ENCODE measurements at places on chromosomes 13 and 19.
A peak's percentile ranks its signal among the peaks of the same experiment; 100 is the strongest.

GRCh38 chr19:48819366-48819816 lies 8.6 kb upstream of the BCAT2 start:
- peak; percentile 93 for DNase-seq

- DNase-seq, result no peak
Observed at GRCh38 chr13:110698689-110699088, 7.2 kb downstream of the CARS2 start.

DNA sequence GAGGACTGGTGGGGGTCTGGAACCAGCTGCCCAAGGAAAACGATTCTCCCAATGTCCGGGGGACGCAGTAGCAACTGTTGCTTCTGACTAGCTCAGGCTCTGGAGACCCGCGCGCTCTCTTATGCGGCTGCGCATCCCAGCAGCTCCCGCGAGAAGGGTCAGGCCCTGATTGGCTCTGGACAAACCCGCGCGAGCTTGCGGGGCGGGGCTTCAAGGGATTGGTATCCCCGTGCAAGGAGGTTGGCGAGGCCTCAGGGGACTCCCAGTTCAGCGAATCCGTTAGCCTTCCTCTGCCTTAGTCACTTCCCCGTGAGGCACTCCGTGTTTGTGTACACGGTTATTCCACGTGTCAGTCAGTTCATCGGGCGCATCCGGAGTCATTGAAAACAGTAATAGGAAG lies 20.2 kb downstream of the SIGLECL1 start:
- peak; percentile 53 for DNase-seq

DNA sequence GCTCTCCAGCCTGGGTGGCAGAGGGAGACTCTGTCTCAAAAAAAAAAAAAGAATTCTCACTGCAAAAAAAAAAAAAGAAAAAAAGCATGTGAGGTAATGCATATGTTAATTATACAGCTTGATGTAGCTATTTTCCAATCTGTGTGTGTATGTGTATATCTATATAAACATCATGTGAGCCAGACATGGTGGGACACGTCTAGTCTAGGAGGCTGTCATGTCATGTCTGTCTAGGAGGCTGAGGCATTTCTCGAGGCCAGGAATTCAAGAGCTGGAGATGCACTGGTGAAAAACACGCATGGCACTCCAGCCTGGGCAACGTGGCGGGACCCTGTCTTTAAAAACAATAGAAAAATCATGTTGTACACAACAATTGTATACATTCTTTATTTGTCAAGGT lies 6.9 kb upstream of the SBK3 start:
- no peak for DNase-seq

DNA sequence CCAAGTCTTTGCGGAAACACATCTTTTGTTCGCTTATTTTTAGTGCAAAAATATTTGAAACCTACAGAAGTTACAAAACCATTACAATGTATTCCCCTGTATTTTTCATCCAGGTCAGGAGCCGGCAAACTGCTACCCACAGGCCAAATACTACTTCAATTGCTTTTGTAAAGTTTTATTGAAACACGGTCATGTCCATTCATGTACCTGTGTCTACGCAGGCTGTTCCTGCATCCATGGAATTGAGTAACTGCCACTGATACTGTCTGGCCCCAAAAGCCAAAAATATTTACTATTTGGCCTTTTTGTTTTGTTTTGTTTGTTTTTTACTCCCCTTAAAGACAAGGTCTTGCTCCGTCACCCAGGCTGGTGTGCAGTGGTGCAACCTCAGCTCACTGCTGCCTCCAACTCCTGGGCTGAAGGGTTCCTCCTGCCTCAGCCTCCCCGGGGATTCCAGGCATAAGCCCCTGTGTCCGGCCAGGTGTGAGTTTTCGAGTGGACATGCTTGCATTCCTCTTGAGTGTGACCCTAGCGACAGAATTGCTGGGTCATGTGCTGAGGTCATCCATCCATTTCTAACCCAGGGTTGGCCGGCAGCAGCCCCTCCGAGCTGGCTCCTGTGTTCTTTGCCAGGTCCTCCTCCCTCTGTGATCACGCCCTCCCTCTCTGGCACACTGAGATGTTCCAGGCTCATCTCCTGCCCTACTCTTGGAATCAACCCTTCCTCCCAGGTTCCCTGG lies 10.9 kb upstream of the S1PR4 start:
- DNase-seq, result no peak

- no peak for DNase-seq
Observed at GRCh38 chr13:65461590-65461989, 1768.5 kb downstream of the PCDH9 start.

DNA sequence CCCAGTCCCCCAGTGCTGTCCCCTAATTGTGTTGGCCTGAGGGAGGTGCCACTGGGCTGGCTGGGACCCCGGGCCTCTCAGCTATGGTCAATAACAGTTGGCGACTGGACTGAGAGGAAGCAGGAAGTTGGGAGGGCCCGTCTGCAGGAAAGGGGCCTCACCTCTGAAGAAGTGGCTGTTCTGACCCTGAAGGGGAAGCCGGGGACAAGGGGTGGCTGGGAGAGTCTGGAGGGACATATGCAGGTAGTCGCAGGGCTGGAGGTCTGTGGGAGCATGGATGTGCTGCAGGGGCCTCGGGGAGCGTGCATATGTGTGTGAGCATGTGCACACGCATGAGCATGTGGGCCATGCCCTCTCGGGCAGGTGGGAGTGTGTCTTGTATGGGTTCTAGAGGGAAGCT lies 5.9 kb downstream of the PKN1 start:
- DNase-seq, result no peak

- no peak for DNase-seq
Observed at GRCh38 chr13:67806796-67807195, 576.7 kb upstream of the PCDH9 start.

- no peak for DNase-seq
Observed at GRCh38 chr13:75368167-75368566, 113.8 kb downstream of the TBC1D4 start.

DNA sequence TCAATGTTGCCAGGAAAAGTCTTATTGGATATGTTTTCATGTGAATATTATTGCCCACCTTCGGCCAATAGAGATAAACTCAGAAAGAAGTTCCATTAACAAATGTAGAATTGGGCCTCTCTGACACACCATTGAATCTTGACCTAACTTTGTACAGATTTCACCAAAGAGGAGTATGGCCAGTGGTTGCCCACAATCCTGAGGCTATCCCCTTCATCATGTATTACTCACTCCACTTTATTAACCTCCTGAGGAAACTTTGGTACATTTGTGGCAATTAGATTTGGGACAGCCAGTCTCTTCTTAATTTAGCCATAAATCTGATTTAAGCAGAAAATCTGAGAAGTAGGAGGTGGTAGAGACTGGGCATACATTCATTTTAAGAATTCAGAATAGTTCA lies 53.3 kb upstream of the POSTN start:
- DNase-seq, result no peak

- no peak for DNase-seq
Observed at GRCh38 chr13:50700664-50701305, 142.7 kb downstream of the DLEU7 start.

DNA sequence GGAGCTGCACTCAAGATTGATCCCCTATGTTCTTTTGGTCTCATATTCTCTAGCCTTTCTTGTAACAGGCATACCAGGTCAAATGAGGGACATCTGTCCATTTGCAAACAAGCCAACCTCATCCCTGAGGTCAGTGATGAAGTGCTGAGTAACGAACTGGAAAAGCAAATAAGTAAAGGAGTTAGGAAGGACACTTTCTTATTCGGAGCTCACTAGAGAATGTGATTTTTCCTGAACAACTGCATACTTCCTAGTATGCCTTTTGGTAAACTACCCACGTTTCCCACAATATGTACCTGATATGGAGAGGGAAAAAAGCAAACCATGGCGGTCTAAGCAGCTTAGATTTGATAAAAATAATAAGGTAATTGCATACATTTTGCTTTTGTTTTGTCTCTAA lies 91.0 kb upstream of the MYCBP2 start:
- DNase-seq, result no peak

DNA sequence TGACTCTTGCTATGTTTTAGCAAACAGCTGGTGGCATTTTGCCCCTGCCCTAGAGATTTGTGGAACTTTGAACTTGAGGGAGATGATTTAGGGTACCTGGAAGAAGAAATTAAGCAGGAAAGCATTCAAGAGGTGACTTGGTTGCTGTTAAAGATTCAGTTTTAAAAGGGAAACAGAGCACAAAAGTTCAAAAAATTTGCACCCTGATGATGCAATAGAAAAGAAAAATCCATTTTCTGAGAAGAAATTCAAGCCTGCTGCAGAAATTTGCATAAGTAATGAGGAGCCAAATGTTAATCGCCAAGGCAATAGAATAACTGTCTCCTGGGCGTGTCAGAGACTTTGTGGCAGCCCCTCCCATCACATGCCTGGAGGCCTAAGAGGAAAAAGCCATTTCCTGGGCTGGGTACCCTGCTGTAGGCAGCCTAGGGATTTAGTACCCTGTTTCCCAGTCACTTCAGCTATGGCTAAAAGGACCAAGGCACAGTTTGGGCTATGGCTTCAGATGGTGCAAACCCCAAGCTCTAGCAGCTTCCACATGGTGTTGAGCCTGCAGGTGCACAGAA lies 958.5 kb upstream of the MIR17HG start:
- no peak for DNase-seq

DNA sequence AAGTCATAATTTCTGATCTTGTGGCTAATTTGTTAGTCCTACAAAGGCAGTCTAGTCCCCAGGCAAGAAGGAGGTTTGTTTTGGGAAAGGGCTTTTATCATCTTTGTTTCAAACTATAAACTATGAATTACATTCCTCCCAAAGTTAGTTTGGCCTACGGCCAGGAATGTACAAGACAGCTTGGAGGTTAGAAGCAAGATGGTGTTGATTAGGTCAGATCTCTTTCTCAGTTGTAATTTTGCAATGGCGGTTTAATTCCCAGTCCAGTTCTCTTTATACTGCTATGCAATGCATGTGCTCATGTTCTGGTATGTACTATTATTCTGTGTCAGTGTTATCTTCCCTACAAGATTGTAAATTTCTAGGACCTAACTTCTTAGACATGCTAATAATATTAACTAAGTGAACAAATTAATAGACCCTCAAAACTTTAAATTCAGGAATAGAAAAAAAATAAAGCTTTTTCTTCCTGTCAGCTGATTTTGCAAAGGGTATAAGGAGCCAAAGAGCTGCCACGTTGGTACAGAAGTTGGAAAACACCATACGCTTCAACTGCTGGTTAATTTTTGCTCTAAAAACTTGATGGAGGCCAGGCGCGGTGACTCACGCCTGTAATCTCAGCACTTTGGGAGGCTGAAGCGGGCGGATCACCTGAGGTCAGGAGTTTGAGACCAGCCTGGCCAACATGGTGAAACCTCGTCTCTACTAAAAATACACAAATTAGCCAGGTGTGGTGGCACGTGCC lies 1.3 kb upstream of the DNAJC15 start:
- DNase-seq, result no peak

DNA sequence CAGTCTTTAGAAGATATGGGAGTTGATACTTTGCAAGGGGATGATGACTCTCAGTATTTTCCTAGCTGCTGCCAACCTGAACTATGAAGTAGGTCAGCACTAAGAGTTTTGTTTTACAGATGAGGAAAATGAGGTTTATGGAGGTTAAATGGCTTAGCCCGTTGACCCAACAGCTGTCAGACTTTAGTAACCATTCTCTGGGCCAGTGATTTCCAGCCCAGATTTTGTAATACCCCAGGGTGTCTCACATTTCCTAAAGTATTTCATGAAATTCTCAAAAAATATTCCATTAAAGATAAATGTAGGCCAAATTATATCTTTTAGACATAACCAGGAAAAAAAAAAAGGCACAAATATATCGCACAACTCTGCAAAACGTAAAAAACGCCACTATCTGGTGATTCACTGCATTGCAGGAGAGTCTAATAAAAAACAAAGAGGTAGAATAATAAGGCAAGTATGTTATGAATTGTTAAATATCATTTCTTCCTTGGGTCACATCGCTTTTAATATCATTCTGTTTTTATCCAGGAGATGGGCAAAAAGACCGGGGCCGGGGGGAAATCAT lies 112.5 kb downstream of the DACH1 start:
- DNase-seq, result no peak

DNA sequence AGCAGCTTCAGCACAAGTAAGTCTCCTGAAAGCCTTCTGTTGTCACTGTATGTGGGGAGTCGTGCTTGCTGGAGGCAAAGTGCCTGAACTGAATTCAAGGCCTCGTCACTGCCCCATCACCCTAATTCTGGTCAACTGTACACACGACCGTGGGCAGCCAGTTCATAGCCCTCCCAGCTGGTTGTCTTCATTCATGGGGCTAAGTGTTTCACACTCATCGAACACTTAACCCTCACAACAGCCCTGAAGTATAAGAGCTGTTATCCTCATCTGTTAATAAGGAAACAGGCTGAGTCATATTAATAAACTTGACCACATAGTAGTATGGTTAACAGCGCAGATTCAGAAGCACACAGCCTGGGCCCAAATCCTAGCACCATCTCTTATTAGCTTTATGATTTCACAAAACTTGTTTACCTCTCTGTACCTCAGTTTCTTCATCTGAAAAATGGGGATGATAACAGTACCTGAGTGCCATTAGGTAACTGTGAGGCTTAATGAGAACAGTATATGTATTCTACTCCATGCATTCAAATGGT lies 66.7 kb downstream of the CDADC1 start:
- DNase-seq, result no peak
